ENCODE measurements at places on chromosomes 13 and 19.

DNA sequence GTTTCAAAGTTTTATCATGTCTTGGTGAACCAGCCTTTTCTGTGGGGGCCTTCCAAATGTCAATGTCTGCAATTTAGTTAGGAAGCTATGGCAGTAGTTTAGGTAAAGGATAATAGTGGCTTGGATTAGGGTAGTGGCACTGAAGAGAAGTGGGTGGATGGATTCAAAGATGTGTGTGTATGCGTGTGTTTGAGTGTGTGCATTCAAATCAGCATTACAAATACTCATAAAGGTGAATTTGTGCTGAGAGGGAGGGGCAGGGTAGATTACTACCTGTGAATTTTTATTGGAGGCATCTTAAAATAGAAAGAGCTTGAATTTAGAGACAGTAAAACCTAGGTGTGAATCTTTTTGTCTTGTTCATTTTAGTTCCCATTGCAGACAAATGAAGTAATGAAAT lies 16.9 kb downstream of the NDFIP2 start:
- no peak for DNase-seq

GRCh38 chr19:55251341-55252081 lies 7.3 kb downstream of the PPP6R1 start:
- no peak for DNase-seq

GRCh38 chr19:21463449-21464105 lies 41.8 kb upstream of the ZNF429 start:
- peak; percentile 59 for DNase-seq

DNA sequence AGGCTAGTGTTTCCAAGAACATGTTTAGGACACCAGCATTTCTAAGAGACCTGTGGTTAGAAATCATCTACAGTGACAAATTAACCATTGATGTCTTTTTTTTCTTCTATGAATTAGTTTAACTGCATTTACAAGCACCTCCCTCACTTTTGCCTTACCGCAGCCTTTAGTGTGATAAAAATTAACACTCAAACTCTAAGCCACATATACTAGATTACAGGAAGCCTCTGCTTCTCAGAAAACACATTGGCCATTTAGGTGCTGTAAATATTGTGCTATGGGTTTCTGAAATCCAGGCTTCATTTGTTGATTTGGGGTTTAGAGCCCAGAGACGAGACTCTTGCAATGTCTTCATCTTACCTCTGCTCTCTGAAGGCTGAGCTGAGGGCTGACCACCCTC lies 34.6 kb upstream of the OLFM4 start:
- no peak for DNase-seq

GRCh38 chr19:36060430-36060829 lies 5.7 kb downstream of the WDR62 start:
- peak; percentile 67 for DNase-seq

GRCh38 chr19:9523885-9524474 lies 14.5 kb downstream of the ZNF426 start:
- DNase-seq: no peak

DNA sequence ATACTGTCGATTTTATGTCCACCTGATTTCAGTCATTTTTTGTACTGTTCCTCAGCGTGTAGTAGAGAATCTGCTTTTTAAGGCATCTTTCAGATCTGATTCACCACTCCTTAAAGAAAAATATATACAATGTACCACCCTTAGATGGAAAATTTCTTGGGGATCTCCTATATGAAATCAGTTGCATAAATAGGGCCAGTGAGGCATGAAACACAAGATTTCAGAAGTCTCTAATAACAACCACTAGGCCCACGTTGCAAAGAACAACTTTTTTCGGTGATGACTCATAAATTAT lies 1.4 kb downstream of the USP12 start:
- DNase-seq: no peak

- no peak for DNase-seq
Measured at GRCh38 chr13:30391956-30392680, 30.2 kb upstream of the UBE2L5 start.

- DNase-seq: no peak
Measured at GRCh38 chr19:58209577-58209976, 19.1 kb upstream of the ZNF544 start.

DNA sequence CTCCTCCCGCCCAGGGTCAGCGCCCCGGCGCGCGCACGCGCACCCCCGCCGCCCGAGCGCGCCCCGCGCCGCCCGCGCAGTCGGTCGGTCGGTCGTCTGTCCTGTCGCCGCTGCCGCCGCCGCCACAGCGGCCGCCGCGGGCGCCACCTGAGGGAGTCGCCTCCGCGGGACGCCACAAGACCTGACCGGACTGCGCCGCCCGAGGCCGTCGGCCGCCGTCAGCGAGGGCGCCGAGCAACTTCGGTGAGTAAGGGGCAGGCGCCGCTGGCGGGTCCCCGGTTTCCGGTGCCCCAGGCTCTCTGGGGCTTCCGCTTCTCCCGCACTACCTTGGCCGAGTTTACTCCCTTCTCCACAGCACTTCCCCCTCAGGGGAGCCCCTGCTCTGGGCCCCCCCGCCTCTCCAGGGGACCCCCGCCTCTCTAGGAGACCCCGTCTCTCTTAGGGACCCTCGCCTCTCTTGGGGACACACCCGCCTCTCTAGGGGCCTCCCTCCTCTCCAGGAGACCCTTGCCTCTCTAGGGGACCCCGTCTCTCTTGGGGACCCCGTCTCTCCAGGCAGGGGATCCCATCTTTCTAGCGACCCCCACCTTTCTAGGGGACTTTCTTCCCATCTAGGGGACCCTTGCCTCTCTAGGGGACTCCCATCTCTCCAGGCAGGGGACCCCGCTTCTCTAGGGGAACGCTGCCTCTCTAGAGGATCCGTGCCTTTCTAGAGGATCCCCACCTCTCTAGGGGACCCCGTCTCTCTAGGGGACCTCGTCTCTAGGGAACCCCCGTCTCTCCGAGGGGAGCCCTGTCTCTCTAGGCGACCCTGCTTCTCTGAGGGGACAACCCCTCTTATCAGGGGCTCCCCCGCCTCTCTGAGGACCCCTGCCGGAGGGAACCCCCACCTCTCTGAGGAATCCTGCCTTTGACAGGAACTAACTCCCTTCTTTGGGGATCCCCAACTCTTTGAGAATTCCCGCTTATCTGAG lies 19.3 kb upstream of the GATAD2A start:
- DNase-seq: no peak

GRCh38 chr19:7418596-7418995 lies 69.9 kb downstream of the ARHGEF18 start:
- no peak for DNase-seq

DNA sequence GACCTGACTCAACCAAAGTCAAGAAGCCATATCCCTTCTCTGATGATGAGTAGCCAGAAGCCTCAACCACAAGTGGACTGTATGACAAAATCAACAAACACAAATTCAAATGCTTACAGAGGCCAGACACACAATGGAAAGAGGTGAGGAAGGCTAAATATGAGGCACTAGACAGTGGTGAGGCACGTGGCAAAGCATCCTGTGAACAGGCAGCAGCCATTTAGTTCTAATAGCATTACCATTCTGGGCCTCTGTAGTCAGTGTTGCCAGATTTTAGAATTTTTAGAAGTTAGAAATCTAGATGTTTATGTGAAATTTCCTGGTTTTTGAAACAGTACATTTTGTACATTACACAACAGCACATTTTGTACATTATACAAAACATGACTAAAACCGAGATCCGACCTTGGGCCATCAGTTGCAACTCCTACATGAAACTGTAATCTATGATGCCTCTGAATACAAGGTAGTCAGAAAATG lies 403.3 kb downstream of the COG6 start:
- no peak for DNase-seq

DNA sequence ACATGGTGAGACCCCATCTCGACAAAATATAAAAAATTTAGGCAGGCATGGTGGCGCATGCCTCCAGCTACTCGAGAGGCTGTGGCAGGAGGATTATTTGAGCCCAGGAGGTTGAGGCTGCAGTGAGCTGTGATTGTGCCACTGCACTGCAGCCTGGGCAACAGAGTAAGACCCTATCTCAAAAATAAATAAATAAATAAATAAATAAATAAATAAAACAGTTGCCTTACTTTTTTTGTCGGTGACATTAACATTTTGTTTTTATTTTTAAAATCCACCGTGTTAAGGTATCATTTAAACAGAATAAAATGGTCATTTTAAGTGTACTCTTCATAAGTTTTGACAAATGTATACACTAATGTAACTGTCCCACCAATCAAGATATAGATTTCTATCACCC lies 57.0 kb downstream of the RASL11A start:
- no peak for DNase-seq

GRCh38 chr13:28408235-28408848 lies 86.6 kb downstream of the FLT1 start:
- DNase-seq: peak; percentile 62

GRCh38 chr19:30649934-30650614 lies 277.9 kb downstream of the ZNF536 start:
- DNase-seq: no peak

DNA sequence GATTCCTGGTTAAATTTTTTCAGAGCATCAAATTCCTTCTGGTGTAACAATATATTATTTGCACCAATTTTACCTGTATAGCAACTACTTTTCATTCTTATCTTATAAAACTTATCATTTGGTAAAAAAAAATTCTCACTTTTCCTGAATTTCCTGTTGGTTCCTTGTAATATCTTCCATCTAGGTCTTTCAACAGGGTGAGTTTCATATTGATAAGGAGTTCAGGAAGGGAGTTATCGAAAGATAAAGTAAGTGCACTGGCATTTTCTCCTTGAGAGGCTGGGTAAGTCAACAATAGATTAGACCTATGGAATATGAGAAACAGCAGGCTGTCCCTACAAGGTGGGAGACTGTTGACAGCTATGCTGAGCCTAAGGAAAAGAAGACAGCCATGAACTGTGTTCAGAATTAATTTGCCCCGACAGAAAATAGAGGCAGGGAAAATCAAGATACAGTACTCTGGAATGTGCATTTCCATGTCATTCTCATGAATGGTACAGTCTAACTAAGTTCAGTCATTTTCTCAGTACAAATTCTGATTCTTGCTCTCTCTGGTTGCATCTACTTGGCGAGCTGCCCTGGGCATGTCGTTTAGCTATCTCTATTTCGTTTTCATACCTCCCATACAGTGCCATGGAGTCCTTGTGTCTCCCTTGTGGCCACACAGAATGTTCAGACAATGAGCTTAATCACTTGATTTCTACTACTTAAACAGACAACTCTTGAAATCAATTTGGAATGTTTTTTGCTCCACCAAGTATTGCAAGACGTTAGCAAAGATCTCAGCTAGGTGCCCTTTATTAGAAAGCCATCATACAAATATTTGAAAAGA lies 9.9 kb downstream of the IGFL1 start:
- DNase-seq: no peak

GRCh38 chr19:10920288-10920655 lies 8.2 kb downstream of the YIPF2 start:
- DNase-seq: no peak

GRCh38 chr13:48514793-48515192 lies 18.1 kb downstream of the RCBTB2 start:
- no peak for DNase-seq

DNA sequence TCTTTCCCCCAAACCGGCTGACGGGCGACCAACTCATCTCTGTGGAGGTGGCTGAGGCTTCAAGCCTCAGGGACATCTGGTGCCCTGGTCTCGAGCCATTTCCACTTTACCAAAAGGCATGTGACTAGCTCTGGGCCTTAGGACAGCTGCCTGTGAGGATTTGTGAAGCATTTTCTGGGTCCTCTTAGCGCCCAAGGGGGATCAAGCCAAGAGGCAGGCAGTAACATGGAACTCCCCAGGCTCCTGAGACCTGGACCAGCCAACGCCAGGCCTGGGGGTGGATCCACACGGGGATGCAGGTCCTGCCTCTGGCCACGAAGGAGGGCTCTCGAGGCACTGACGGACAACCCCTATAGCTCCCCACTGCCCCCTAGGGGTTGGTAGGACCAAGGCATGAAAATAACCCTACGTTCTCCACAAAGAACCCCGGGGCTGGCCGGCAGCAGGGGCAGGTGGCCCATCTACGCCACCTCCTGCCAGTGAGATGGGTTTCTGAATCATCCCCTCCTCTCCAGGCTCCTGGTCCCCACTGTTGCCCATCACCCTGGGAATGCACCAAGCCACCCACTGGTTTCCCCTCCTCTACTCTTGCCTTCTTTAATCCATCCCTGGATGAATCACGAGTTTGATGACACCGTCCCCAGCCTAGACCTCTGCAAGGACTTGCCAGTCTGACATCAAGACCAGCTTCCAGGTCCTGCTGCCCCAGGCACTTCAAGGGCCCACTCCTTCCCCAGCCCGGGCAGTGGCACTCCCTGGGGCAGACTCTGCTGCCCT lies 7.0 kb upstream of the MYDGF start:
- no peak for DNase-seq

GRCh38 chr13:43227721-43228120 lies 204.3 kb downstream of the DNAJC15 start:
- DNase-seq: no peak

GRCh38 chr13:110716247-110716515 lies 2.7 kb downstream of the ING1 start:
- DNase-seq: peak; percentile 63

DNA sequence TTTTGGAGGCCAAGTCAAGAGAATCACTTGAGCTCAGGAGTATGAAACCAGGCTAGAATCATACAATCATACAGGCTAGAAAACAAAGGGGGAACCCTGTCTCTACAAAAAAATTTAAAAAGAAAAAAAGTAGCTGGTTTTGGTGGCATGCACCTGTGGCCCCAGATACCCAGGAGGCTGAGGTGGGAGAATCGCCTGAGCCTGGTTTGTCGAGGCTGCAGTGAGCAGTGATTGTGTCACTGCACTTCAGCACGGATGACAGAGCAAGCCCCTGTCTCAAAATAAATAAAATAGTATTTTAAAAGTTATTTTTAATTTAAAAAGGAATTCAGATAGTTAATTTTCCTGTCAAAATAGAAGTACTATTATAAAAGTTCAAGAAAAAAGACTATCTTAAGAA lies 369.1 kb upstream of the SLITRK5 start:
- no peak for DNase-seq

GRCh38 chr13:79749984-79750551 lies 269.1 kb downstream of the NDFIP2 start:
- peak; percentile 59 for DNase-seq

DNA sequence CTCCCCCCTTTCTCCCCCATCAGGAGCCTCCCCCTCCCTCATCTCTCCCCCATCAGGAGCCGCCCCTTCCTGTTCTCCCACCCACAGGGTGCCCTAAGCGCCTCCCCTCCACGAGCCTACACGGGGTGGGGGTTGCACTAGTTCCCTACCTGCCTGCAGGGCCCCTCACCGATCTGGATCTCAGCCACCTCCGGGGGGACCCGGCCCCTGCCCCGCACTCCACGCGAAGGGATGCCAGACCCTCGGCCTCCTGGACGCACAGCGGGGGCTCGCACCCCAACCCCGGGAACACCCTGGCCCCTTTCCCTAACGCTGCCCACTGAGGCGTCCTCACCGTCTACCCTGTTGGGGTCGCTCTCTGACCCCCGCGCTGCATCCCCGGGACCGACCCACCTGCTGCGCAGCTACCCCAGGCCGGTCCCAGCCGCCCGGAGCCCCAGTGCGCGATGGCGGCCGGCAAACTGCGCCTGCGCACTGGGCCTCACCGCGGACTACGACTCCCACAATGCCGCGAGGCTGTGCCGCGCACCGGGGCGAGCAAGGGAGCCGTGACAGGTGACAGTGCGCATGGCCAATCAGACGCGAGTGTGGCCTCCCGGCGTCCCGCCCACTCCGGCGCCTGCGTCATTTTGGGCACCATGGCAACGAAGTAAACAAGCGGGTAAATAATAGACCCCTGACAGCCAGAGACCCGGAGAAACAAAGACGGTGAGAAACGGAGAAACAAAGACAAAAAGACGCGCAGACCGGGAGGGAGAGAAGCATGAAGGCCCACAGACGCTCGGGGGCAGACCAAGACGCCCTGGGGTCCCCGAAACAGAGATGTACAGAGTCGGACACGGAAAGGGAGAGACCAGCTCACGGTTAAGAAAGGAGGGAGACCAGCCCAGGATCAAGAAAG lies at the start of gene ZSCAN18:
Gene ZSCAN18, minus strand, starts transcription at position 451 of the 901 bp plus-strand sequence. CDS start 7,964 bp downstream, outside the sequence.
- DNase-seq: peak; percentile 98
